ENCODE measurements at places on chromosomes 3 and 15.

GRCh38 chr3:46897829-46898320 lies 20.4 kb downstream of the PTH1R start:
- no peak for DNase-seq

GRCh38 chr3:81752604-81753003 lies 8.8 kb downstream of the GBE1 start:
- DNase-seq = no peak

- DNase-seq = no peak
These were observed 697 bp upstream of the RAB5A start for GRCh38 chr3:19945969-19946831.

DNA sequence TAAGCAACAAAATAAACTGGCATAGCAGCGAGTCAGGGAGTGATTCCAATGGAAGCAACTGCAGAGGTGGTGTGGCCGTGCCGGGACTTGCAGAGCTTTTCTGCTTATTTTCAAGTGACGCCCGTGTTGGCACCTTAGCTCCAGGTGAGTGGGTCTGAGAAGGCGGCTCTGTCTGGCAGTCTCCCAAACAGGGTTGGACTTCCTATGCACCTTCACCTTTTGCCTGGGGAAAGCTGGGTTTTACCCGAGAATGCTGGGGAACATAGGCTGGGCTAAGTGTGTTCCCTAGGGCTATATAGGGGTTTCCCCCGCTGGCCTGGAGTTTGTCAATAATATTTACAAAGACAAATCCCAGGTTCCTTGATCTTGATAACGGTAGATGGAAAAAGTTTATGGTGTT lies 179.9 kb upstream of the TBL1XR1 start:
- no peak for DNase-seq

DNA sequence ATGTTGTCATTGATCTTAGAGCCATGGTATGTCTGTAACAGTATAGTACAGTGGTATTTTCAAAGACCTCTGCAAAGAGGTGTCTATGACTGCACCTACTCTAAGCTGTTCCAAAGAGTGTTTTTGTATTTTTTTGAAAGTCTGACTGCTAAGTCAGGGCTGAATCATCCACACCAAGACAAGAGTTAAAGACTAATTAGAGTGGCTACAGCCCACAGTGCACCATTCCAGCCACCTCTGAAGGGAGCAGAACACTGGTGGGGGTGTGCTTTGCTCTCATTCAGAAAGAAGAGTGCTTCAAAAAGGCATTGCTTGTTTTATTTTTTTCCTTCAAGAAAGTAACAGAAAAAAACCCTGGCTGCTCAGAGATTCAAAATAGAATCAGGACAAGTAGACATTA lies 301.4 kb downstream of the GABRG3 start:
- DNase-seq = no peak

GRCh38 chr3:141830508-141830907 lies 45.9 kb upstream of the ATP1B3 start:
- no peak for DNase-seq

DNA sequence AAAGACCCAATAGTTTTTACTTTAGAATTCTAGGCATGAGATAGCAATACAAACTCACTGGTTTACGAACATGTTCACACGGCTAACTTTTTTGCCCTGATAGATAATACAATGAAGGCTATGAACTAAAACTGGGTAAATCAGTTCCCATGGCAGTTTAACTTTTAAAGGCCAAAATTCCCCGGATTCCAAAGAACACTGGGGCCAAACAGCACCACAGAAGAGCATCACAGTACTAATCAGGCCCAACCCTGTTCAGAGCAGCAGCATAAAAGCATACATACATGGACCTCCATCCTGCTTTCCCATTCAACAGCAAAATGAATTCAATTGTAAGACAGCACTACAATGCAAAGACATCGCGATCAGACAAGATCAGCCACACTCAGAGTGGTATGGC lies 540.3 kb upstream of the CCDC54 start:
- DNase-seq = no peak

Data from NCI-H748 treated with DMSO at 0.1 percent for 48 hours (cell line).